ENCODE measurements at places on chromosomes 3 and 15.
A peak's percentile ranks its signal among the peaks of the same experiment; 100 is the strongest.

GRCh38 chr3:194223951-194224350 is 88.0 kb downstream of the HES1 start:
- no peak for DNase-seq

DNA sequence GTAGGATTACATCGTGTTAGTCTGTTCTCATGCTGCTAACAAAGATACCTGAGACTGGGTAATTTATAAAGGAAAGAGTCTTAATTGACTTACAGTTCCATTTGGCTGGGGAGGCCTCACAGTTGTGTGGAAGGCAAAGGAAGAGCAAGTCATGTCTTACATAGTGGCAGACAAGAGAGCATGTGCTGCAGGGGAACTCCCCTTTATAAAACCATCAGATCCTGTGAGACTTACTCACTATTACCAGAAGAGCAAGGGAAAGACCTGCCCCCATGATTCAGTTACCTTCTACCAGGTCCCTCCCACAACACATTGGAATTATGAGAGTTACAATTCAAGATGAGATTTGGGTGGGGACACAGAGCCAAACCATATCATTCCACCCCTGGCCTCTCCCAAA is 3.4 kb downstream of the SLC25A26 start:
- no peak for DNase-seq

DNA sequence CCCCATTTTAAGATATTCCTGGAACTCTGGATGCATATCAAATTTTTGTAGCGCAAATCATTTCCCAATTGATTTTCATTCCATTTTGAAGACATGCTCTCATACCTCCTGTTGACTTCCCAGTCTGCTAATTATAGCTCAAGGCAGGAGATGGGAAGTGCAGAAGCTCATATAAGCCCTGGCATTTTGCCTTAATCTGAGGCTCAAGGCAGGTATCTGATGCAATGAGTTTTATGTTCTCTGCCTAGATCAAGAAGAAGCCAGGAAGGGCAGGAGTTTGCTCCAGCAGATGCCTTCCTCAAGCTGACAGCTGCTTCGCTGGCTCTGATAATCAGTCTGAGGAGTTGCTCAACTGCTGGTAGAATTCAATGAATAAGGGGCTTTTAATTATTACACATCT is 65.6 kb upstream of the NEDD4 start:
- peak; percentile 16 for DNase-seq

DNA sequence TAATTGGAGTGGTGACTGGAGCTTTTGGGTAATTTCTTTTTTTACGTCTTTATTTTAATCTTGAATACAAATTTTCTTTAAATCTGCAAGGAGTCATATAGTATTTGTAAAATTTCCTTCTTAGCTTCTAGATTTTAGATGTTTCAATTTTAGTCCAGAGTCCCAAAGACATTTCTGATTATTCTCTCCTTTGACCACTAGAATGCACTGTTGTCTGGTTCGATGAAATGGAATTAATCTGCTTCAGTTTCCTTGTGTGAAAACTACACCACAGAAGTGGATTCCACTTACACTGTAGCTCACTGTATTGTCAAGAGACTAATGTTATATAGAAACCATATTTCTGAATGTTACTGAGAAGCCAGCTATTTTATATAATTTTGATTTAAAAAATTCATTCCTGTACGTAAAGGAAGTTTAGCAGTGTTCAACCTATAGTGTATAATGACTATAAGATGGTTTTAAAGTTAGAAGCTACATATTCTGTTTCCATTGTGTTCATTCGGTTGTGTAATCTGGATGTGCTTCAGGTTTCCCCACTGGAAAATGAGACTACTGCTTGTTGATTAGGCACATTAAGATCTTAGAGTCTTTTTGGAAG is 6.1 kb downstream of the GRAMD1C start:
- peak; percentile 44 for DNase-seq

GRCh38 chr3:9916734-9917680 is at the start of gene IL17RC:
Gene IL17RC (plus strand): TSS chr3:9917098. CDS start chr3:9917316, 218 bp downstream.
- peak; percentile 91 for DNase-seq

DNA sequence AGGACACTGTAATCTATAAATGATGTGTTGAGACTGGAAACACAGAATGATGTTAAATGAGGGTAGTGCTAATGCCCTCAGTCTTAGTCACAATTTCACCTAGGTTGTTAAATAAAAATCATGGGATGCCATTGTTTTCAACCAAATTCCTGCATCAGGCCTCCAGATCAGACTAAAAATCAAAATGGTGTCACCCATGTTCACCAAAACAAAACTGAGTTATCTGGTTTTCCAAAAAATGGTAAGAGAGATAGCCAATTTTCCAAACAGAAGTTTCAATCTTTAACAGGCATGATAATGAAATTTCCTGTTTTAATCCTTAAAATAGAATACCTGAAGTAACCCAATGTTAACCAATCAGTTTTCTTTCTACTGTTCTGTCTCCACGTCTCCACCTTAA is 2.2 kb upstream of the PIAS1 start:
- DNase-seq = no peak

GRCh38 chr3:190840146-190840545 is 22.3 kb downstream of the GMNC start:
- DNase-seq = peak; percentile 8

DNA sequence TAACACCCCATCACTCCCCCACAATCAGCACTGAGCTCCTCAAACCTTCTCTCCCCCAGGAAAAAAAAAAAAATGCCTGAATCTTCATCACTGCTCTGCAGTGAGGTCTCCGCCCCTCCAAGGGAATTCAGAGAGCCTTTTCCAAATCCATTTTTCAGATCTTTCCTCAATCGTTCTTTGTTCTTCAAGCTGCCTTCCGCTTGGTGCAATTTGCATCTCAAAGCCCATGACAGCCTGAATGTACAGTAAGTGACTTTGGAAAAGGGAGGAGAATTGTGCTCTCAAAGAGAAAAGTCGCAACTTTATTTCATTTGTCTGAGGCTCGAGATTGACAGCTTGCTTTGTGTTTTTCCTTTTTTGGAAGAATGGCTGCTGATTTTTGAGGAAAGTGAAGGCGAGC is 75.0 kb downstream of the CORO2B start:
- no peak for DNase-seq

All from iris pigment epithelial cell (primary cell).